ENCODE measurements at places on chromosomes 4 and X.

- DNase-seq = no peak
These were observed 1209.6 kb downstream of the PCDH7 start for GRCh38 chr4:31929676-31930345.

DNA sequence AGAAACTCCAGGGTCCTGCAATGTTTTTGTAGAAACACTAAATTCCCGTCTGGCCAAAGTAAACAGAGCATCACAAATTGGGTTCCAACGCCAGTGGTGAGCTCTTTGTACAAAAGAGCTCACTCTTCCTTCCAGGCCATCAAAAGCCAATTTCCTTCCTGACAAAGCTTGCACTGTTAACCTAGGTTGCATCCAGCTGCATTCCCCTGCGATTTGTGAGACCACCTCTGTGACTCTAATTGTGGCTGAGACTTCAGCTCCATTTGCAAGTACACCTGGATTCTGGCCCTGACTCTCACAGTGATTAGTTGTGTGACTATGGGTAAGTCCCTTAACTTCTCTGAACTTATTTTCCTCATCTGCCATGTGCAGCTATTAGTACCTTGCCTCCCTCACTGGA lies 212.5 kb upstream of the CXorf66 start:
- no peak for DNase-seq

GRCh38 chr4:4614925-4615678 lies 73.3 kb upstream of the STX18 start:
- DNase-seq = no peak

- no peak for DNase-seq
These were observed 2266.1 kb downstream of the PCDH7 start for GRCh38 chr4:32986236-32986635.

DNA sequence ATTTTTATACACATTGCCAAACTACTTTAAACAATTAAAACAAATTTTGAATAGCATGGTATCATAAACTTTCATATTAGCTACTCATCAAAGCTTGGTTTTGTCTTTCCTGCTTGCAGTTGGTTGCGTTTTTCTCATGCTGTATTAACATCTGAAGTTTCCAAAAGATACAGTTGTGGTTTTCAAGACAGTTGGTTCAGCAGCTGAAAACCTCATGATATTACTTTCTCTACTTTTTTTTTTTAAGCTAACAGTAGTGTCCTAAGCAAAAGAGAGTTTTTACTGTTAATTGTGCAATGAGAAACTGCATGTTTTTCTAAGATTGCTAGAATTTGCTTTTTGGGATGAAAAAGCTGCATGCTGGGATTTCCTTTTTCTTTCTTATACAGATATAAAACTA lies 15.2 kb downstream of the RUFY3 start:
- DNase-seq = no peak

- DNase-seq = peak; percentile 46
These were observed 436.2 kb downstream of the FAT4 start for GRCh38 chr4:125750828-125751466.

- DNase-seq = peak; percentile 15
These were observed 395.0 kb downstream of the DTHD1 start for GRCh38 chr4:36676139-36677050.

GRCh38 chrX:26851981-26852380 lies 611.2 kb downstream of the PPP4R3C start:
- no peak for DNase-seq

DNA sequence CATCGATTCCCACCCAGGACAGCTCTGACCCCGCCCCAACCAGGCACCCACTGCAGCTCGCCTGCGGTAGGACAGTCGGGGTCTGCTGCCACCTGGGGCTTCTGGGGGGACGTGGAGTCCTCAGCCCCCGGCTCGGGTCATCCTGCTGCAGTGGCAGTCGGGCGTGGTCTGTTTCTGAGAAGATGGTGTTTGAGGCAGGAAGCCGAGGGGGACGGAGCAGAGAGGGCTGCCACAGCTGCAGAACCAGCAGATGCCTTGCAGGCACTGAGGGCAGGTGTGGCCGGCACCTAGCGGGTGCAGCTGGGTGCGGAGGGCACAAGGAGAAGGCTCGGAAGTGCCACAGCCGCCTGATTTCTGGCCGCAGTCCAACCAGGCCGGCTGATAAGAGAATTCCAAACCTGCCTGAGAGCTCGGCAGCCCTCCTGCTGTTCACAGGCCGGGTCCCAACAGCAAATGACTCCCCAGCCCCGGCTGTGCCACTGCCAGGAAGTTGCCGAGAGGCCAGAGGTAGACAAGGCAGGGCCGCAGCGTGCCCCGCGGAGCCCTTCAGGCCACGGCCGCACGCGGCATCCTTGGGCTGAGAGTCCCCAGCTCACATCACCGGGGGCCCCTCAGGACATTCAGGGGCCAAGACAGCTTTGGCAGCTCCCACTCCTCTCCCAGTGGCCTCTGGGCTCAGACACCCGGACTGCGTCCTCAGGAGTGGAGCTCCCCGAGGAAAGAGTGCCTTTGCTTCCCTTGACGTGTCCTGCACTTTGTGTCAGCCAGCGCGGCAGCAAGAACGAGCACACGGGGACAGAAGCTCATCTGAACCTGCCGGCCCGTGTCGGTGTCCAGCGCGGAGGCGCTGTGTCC lies 9.4 kb upstream of the CPLX1 start:
- peak; percentile 71 for DNase-seq

DNA sequence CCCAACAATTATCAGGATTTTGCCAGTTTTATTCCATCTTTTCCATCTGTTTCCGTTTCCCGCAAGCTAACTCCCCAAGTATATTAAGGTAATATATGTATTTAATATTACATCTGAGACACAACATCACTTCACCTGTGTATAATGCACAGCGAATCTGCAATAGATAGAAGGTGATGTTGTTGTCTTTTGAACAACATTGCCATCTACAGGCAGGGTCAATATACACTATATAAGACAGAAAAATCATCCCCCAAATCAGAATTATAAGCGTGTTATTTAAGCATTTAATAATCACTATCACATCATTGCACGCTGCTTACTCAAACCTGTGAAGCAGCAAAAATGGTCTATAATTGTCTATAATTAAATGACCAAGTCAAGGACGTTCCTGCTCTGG lies 1115.5 kb downstream of the NLGN4X start:
- no peak for DNase-seq

DNA sequence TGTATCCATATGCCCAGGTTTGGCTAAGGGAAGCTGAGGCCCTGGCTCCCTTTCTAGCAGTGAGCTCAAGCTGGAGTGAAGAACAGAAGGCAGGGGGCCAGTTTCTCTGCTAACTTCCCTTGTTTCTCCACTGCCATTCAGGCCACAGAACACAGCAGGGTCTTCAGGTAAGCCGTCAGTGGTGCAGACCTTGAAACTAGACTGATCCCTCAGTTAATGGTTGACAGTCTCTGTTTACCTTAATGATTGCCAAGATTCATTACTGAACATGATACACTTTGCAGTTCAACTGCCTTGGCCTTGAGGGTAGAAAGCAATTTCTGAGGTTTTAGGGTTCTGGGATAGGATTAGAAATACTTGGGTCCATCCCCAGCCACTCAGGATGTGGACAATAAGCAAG lies 8.9 kb upstream of the GJB1 start:
- DNase-seq = no peak

DNA sequence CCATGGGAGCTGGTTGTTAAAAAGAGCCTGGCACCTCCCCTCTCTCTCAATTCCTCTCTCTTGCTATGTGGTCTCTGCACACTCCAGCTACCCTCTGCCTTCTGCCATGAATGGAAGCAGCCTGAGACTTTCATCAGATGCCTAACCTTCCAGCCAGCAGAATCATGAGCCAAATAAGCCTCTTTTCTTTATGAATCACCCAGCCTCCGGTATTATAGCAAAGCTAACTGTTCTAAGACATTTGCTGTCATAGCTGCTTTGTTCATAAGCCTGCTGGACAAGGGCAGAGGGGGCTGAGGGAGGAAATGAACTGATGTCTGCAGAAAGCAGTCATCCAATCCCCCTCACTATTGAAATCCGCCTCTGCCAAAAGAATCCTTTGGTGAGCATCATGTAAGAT lies 196.7 kb downstream of the ZNF330 start:
- DNase-seq = no peak

- DNase-seq = peak; percentile 41
These were observed at the start of gene APLN for GRCh38 chrX:129654652-129655546. APLN (minus strand) TSS chrX:129654956; CDS start chrX:129654630, 326 bp downstream.

- no peak for DNase-seq
These were observed 409.0 kb downstream of the TECRL start for GRCh38 chr4:64000241-64000640.

DNA sequence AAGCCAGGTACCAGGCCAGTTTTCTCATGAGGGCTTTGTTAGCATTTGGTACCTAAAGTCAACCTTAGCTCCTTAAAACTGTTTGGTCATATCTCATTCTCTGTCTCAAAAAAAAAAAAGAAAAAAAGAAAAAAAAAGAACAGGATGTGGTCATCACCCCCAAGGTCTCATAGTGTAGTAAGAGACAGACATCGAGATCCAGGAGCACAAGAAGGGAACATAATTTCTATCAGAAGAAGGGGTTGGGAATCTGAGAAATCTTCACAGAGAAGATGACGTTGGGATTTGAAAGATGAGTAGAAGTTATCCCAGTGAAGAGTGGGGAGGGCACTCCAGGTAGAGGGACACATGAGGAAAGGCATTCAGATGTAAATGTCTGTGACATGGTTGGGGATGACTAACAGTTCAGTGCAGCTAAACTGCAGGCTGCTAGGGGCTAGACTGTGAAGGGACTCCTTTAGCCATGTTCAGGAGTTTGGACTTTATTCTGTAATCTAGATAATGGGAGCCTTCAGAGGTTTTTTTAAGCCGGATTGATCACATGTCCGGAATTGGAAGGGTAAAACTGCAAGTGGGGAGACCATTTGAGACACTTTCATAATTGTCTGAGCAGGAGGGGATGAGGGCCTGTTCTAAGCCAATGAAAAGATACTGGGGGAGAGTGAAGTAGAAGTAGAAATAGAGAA lies 26.9 kb upstream of the GJB1 start:
- DNase-seq = no peak

- no peak for DNase-seq
These were observed 353.8 kb upstream of the GATB start for GRCh38 chr4:152114562-152114961.

DNA sequence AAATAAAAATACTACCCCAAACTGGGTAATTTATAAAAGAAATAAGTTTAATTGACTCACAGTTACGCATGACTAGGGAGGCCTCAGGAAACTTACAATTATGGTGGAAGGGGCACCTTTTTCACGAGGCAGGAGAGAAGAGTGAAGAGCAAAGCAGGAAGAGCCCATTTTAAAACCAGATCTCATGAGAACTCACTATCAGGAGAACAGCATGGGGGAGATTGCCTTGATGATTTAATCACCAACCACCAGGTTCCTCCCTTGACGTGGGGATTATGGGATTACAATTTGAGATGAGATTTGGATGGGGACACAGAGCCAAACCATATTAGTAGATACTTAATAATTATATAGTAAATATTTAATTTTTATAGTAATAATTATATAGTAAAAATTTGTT lies 10.1 kb downstream of the CISD2 start:
- no peak for DNase-seq

DNA sequence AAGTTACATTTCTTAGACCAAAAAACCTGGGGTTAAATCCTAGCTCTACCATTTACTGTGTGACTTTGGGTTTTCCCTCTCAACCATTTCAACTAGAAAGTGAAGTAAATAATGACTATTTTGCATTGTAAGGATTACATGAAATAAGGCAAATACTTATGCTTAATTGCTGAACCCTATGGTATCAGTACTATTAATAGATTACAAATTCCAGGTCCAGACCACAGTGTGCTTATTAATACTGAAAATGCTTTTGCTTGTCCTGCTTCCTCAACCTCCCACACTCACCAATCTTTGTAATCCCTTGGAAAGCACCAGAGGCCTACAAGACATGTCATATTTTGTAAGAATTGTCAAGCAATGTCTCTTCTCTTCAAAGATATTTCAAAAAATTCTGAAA lies 456.5 kb downstream of the SPOCK3 start:
- DNase-seq = no peak

DNA sequence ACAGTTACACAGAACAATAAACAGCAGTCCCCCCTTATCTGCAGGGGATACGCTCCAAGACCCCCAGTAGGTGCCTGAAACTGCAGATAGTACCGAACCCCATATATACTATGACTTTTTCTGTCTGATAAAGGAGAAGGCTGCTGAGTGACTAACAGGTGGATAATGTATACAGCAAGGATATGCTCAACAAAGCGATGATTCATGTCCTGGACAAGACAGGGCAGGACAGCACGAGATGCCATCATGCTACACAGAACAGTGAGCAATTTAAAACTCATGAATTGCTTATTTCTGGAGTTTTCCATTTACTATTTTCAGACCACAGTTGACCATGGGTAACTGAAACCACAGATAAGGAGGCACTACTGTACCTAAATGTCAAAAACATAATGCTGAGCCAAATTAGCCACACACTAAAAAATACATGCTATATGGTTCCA lies 76.1 kb downstream of the MANBA start:
- DNase-seq = no peak

DNA sequence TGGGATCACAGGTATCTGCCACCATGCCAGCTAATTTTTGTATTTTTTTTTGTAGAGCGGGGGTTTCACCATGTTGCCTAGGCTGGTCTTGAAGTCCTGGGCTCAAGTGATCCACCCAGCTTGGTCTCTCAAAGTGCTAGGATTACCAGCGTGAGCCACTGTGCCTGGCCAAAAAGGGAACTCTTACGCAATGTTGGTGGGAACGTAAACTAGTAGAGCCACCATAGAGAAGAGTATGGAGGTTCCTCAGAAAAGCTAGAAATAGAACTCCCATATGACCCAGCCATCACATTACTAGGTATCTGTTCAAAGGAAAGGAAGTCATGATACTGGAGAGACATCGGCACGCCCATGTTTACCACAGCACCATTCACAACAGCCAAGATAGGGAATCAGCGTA lies 85.9 kb downstream of the PRKX start:
- DNase-seq = no peak

DNA sequence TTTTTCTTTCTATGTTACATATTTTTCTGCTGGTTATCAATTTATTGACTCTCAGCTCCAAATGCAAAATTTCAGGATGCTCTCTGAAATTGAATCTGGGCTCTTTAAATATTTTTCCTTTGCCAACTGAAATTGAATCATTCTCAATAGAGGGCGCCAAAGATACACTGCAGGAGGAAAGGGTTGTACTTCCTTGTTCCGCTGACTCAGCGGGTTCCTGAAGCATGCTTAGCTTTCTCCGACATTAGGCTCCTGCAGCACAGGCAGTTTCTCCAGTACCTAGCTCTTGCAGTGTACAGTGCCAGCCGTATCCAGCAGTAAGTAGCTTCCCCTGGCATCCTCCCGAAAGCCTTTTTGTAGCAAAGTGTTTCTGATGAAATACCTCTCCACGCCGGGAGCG lies 28.8 kb upstream of the CFAP47 start:
- DNase-seq = peak; percentile 29
